Memory B cell (primary cell): ENCODE measurements at places on chromosomes 5 and 9.

DNA sequence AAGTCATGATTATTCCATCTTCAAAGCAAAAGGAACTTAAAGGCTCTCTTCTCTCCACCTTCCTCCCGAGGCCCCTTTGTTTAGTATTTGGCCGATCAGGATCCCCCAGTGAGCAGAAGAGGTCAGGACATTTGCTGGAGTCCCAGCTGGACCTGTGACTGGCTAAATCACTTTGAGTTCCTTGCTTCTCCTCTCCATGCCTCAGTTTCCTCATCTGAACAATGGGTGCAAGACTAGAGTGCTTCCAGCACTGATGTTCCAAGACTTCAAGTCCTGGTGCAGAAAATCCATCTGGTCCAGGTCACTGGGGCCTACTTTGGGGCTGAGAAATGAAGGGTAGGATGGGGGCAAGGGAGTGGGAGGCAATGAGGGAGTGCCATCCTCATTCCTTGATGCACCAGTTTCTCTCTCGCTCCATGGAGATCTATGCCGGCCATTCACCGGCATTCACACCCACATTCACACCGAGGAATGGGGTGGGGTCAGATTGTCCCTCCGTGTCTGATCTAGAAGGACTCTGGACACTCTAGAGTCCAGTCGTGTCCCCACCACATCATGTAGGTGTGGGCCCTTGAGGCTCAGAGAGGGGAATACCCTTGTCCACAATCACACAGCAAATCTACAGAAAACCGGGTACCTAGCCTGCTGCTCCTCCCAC lies 38.7 kb upstream of the IL17B start:
- DNase-seq, result no peak

- no peak for DNase-seq
Measured at GRCh38 chr9:86718388-86719049, 228.8 kb downstream of the GAS1 start.

GRCh38 chr9:125683486-125683885 lies 23.5 kb downstream of the MAPKAP1 start:
- no peak for DNase-seq

- no peak for DNase-seq
Measured at GRCh38 chr5:148125641-148126040, 42.7 kb upstream of the SPINK14 start.

DNA sequence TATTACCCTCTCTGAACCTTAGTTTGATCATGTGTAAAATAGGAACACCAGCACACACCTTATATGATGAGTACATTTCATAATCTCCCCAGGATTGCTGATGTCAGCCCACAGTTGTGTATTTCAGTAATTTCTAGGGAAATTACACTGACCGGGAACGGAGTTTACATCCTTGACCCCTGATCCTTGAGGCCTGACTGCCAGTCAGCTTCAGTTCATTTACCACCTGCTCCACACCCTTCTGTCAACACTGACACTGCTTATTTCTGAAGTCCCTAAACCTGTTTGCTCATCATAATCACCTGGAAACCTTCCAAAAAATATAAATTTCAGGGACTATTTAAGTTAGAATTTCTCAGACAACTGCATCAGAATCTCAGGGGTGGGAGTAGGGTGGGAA lies 55.3 kb downstream of the ZNF622 start:
- DNase-seq, result no peak

DNA sequence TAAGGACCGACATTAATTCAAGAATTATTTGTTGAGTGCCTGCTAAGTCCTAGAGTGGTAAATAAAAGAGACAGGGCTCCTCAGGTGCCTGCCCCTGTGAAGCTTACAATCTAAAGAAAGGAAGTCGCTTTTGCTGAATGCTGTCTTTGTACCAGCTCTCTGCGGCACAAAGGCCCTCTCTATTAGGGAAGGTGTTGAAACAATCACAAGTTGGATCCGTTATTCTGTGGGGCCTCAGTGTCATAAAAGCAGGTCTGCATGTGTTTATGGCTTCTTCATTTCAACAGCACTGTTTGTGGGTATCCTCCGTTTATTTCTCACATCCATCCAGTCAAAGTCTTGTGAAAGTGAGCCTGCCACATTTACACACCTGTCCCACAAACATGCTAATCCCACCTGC lies 7.0 kb upstream of the MVB12B start:
- DNase-seq, result no peak
